Activated CD4-positive, alpha-beta T cell treated with anti-CD3 and anti-CD28 coated beads, Interleukin-2, amount 10 ng/mL, durations not matched to agents 7 days and 5 days (primary cell): ENCODE measurements at places on chromosomes 5 and 9. TPM values are rescaled to one million over a fixed set of nuclear protein-coding genes. Genes with fewer than 3 reads are reported as not detected.

Gene PCDHGA1
- total RNA-seq = 0.04 TPM

Gene ROR2
- 0.55 TPM for total RNA-seq

Gene CFAP77
- total RNA-seq = not detected

Gene ZER1
- 21.3 TPM for total RNA-seq

Gene TICAM2
- 1.4 TPM for total RNA-seq

Gene TTC39B
- 25.5 TPM for total RNA-seq

Gene FAXDC2
- not detected for total RNA-seq

Gene PCDHGB2
- 0.10 TPM for total RNA-seq

Gene SCGB3A2
- not detected for total RNA-seq

Gene IL17B
- not detected for total RNA-seq

Gene SV2C
- total RNA-seq = 0.07 TPM

Gene LHX2
- not detected for total RNA-seq

Gene NOXA1
- 0.46 TPM for total RNA-seq

Gene CCNO
- not detected for total RNA-seq

Gene NRG2
- total RNA-seq = not detected

Gene FABP6
- total RNA-seq = not detected

Gene OR1Q1
- total RNA-seq = not detected

Gene IL13
- 2.8 TPM for total RNA-seq

Gene DMGDH
- total RNA-seq = not detected

Gene EXD3
- total RNA-seq = 13.2 TPM

Gene SMIM33
- total RNA-seq = 1.2 TPM

Gene SNCB
- total RNA-seq = not detected

Gene UBE2QL1
- total RNA-seq = not detected

Gene SPATA9
- not detected for total RNA-seq

Gene NME5
- not detected for total RNA-seq

Gene WNT8A
- not detected for total RNA-seq

Gene GABRA1
- total RNA-seq = not detected
